GM23338 (cell line): ENCODE measurements at places on chromosomes 13 and 19.
A peak's percentile ranks its signal among the peaks of the same experiment; 100 is the strongest.

DNA sequence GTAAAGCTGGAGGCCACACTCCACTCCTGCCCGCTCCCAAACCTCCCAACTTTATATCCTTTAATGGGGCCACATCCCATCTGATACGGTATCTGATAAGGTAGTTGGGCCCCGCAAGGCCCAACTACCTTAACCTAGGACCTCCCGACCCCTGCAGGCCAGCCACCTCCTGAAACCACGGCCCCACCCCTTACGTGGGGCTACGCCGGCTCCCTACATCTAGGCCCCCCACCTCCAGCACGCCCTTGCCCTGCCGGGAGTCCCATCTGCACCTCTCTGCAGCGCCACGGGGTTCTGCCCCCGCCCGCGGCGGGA is 2.2 kb downstream of the IGFLR1 start:
- peaks cover 4% of the 10 kb centered on the region; the same call in 1 of the 2 replicates for H3K4me1 ChIP-seq
- DNase-seq = no peak
- peak overlapping the region; percentile 96 for H3K4me3 ChIP-seq
- peak overlapping the region; percentile 81; the same call in 1 of the 2 replicates for H3K27ac ChIP-seq
- peaks cover 4% of the 10 kb centered on the region; the same call in 1 of the 2 replicates for H3K36me3 ChIP-seq

- 0 out of 2 replicates have a peak overlapping the region, but pooled peaks have one; percentile 27 for H3K27ac ChIP-seq
- no peaks in the 10 kb centered on the region for H3K36me3 ChIP-seq
- no peak overlapping the region for H3K4me3 ChIP-seq
- no peaks in the 10 kb centered on the region; the same call in 1 of the 2 replicates for H3K4me1 ChIP-seq
- no peaks in the 10 kb centered on the region for H3K27me3 ChIP-seq
- DNase-seq = peak; percentile 48
Measured at GRCh38 chr19:11321191-11322126, 18.0 kb downstream of the RAB3D start.

- peaks cover 23% of the 10 kb centered on the region for H3K27me3 ChIP-seq
- H3K27ac ChIP-seq = no peak overlapping the region
- peak; percentile 70 for DNase-seq
- peak overlapping the region; percentile 77 for H3K4me3 ChIP-seq
- H3K36me3 ChIP-seq = no peaks in the 10 kb centered on the region
Measured at GRCh38 chr19:30374865-30375552, 2.8 kb downstream of the ZNF536 start.

- no peak for DNase-seq
- no peaks in the 10 kb centered on the region for H3K4me1 ChIP-seq
Measured at GRCh38 chr13:113114511-113115362, 7.9 kb upstream of the F10 start.

GRCh38 chr13:89951341-89951740 is 1396.1 kb upstream of the MIR17HG start:
- H3K27me3 ChIP-seq = no peaks in the 10 kb centered on the region
- no peak for DNase-seq
- no peaks in the 10 kb centered on the region for H3K4me1 ChIP-seq
- no peak overlapping the region for H3K4me3 ChIP-seq
- no peak overlapping the region for H3K27ac ChIP-seq

- no peaks in the 10 kb centered on the region for H3K36me3 ChIP-seq
- H3K4me1 ChIP-seq = no peaks in the 10 kb centered on the region
- no peak overlapping the region for H3K4me3 ChIP-seq
- DNase-seq = no peak
Measured at GRCh38 chr13:110737555-110737954, 24.1 kb downstream of the ING1 start.

- no peak for DNase-seq
- H3K36me3 ChIP-seq = no peaks in the 10 kb centered on the region
- no peak overlapping the region for H3K27ac ChIP-seq
- no peak overlapping the region for H3K4me3 ChIP-seq
- H3K4me1 ChIP-seq = no peaks in the 10 kb centered on the region; the same call in 1 of the 2 replicates
- no peaks in the 10 kb centered on the region for H3K27me3 ChIP-seq
Measured at GRCh38 chr13:67137044-67137735, 92.9 kb downstream of the PCDH9 start.

GRCh38 chr13:77565635-77566034 is 30.1 kb downstream of the SCEL start:
- peak; percentile 65 for DNase-seq
- H3K27ac ChIP-seq = no peak overlapping the region
- H3K4me1 ChIP-seq = no peaks in the 10 kb centered on the region
- H3K36me3 ChIP-seq = no peaks in the 10 kb centered on the region
